ENCODE measurements at places on chromosomes 5 and 9. TPM values are rescaled to one million over a fixed set of nuclear protein-coding genes. Genes with fewer than 3 reads are reported as not detected.

- no peaks in the 10 kb centered on the region for H3K36me3 ChIP-seq
- H3K27me3 ChIP-seq, result no peaks in the 10 kb centered on the region
- H3K4me1 ChIP-seq, result peaks cover 8% of the 10 kb centered on the region
- peak within 1 kb of the TSS; percentile 97 for H3K4me3 ChIP-seq
- DNase-seq, result peak; percentile 99
Observed at GRCh38 chr5:115625579-115626444, at the start of gene TMED7. Gene TMED7, minus strand, starts transcription at chr5:115626036. Its CDS starts 244 bp downstream, at chr5:115625792.

DNA sequence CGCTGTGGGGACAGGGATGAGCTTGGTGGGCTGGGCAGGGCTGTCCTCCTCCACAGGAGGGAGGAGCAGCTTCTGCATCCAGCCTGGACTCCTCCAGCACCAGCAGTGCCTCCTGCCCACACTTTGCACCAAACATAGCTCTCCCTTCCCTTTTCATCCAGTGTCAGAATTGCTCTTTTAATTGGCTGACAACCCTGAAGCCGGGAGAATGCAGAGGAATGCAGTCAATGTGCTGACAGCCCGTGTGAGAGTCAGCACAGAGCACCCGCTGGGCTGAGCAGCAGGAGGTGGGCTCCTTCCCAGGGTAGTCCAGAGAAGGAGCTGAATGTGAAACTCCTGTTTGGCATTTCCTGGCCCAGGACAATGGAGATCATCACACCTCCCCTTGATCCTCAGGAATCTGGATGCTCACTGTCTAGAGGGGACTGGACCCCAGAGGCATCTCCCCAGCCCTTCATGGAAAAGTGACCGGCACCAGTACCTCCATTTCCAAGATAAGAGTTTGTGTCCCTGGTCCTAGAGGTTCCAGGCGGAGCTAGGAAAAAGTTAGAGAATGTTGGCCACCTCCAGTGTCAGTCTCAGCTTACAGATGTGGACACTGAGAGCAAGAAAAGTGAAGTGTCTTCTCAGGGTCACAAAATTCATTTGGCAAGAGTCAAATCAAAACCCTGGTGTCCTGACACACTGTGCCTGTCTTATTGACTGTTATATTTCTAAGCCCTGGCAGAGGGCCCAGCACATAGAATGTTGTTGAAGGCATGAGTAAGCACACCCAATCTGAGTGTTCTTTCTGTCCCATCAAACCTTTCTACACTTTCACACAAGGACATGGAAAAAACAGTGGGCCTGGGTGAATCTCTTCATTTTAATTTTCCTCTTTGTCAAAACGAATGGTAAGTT lies 202.1 kb downstream of the SNX18 start:
- peak overlapping the region; percentile 74 for H3K27ac ChIP-seq
- no peak overlapping the region for H3K4me3 ChIP-seq
- peak; percentile 80 for DNase-seq
- H3K36me3 ChIP-seq, result no peaks in the 10 kb centered on the region
- H3K4me1 ChIP-seq, result peaks cover 9% of the 10 kb centered on the region
- no peaks in the 10 kb centered on the region for H3K27me3 ChIP-seq

DNA sequence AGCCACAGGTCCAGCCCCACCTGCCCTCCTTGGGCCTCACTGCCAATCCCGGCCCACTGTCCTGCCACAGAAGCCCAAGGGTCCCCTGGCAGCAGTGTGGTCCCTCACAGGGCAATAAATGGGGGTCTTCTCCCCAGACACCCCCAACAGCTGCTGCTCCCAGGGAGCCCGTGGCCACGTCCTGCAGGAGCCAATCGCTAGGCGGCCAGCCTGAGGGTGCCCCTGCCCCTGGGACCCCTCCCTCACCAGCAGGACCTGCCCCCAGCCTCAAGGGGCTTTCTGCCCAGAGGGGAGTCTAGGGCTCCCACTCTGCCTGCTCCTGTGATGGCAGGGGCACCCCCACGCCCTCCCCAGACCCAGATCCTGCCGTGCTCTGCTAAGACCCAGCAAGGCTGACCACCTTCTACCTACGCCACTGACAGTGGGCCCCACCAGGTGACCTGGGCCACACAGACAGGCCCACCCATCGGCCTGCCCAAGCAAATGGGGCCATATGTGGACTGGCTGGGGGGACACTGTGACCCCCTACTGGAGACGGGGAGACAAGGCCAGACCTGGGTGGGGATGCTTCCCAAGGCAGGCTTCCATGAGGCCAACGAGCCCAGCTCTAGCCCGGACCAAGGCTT lies 17.0 kb downstream of the NOTCH1 start:
- no peak overlapping the region for H3K4me3 ChIP-seq
- H3K4me1 ChIP-seq, result peaks cover 30% of the 10 kb centered on the region
- no peak for DNase-seq
- H3K27ac ChIP-seq, result no peak overlapping the region
- H3K36me3 ChIP-seq, result no peaks in the 10 kb centered on the region

DNA sequence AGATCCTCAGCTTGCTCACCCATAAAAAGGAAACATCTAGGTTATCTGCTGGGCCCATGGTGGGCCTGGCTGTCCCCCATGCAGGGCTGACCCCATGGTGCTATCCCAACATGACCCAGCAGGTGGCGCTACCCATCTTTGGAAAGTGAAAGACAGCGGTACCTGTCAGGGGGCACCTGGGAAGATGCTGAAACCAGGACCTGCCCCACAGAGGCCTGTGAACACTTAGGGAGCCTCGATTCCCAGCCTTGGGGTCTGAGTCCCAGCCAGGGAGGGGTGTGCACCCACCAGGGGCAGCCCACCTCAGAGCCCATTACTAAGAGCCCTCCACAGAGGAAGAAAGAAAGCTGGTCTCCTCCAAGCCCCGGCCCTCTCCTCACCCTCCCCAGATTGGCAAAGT lies 46.6 kb upstream of the IPPK start:
- DNase-seq, result peak; percentile 68
- peaks cover 36% of the 10 kb centered on the region for H3K36me3 ChIP-seq
- H3K27ac ChIP-seq, result no peak overlapping the region
- H3K4me3 ChIP-seq, result no peak overlapping the region
- no peaks in the 10 kb centered on the region for H3K4me1 ChIP-seq

DNA sequence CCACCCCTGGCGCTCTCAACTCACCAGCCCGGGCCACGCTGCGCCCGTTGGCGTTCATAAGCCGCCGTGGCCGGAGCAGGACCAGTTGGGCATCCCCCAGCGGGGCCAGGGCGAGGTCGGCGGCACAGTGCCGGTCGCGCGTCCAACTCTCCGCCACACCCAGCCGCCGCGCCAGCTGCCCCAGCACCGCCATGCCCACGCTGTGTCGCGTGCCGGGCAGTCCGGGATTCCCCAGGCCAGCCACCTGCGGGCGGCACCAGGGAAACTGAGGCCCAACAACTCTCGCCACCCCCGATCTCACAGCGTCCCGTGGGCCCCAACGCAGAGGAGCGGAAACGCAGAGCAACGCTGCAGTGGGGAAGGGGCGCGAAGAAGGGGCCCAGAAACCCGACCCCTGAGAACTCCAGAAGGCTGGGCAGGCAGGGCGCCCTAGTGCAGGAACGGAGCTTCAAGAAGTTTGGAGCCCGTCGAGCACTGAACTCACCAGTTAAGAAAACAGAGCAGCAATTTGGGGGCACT lies 453 bp downstream of the PTRH1 start:
- peaks cover 10% of the 10 kb centered on the region for H3K4me1 ChIP-seq

GRCh38 chr5:14706615-14707021 lies 42.1 kb downstream of the OTULIN start:
- DNase-seq, result no peak
- H3K36me3 ChIP-seq, result peaks cover 14% of the 10 kb centered on the region
- H3K27ac ChIP-seq, result no peak overlapping the region
- H3K27me3 ChIP-seq, result no peaks in the 10 kb centered on the region

GRCh38 chr5:38466424-38467189 lies 89.8 kb downstream of the LIFR start:
- H3K36me3 ChIP-seq, result no peaks in the 10 kb centered on the region
- H3K4me1 ChIP-seq, result peaks cover 59% of the 10 kb centered on the region
- H3K27ac ChIP-seq, result peak overlapping the region; percentile 29
- peak; percentile 70 for DNase-seq

GRCh38 chr5:175840050-175840841 lies 31.1 kb upstream of the CPLX2 start:
- H3K36me3 ChIP-seq, result no peaks in the 10 kb centered on the region
- no peak overlapping the region for H3K27ac ChIP-seq
- DNase-seq, result no peak

- no peak overlapping the region for H3K27ac ChIP-seq
- DNase-seq, result peak; percentile 67
- no peaks in the 10 kb centered on the region for H3K36me3 ChIP-seq
- H3K27me3 ChIP-seq, result no peaks in the 10 kb centered on the region
- peaks cover 27% of the 10 kb centered on the region for H3K4me1 ChIP-seq
Observed at GRCh38 chr5:142386137-142387023, 61.6 kb upstream of the SPRY4 start.

GRCh38 chr9:105672711-105673234 lies 10.5 kb downstream of the TAL2 start:
- no peaks in the 10 kb centered on the region for H3K4me1 ChIP-seq
- H3K27me3 ChIP-seq, result no peaks in the 10 kb centered on the region
- no peak for DNase-seq
- no peaks in the 10 kb centered on the region for H3K36me3 ChIP-seq

- H3K27ac ChIP-seq, result no peak overlapping the region
- H3K36me3 ChIP-seq, result no peaks in the 10 kb centered on the region
- DNase-seq, result no peak
Observed at GRCh38 chr9:94153905-94154304, 69.6 kb downstream of the PTPDC1 start.

GRCh38 chr9:34479431-34479866 lies 20.8 kb downstream of the DNAI1 start:
- H3K27ac ChIP-seq, result no peak overlapping the region
- no peaks in the 10 kb centered on the region for H3K36me3 ChIP-seq
- H3K4me3 ChIP-seq, result no peak overlapping the region
- no peaks in the 10 kb centered on the region for H3K4me1 ChIP-seq
- no peaks in the 10 kb centered on the region for H3K27me3 ChIP-seq
- no peak for DNase-seq

GRCh38 chr5:128904805-128905567 lies 60.3 kb upstream of the SLC27A6 start:
- H3K36me3 ChIP-seq, result no peaks in the 10 kb centered on the region
- DNase-seq, result peak; percentile 83
- H3K27me3 ChIP-seq, result no peaks in the 10 kb centered on the region
- no peak overlapping the region for H3K4me3 ChIP-seq
- no peaks in the 10 kb centered on the region for H3K4me1 ChIP-seq
- H3K27ac ChIP-seq, result no peak overlapping the region

- no peaks in the 10 kb centered on the region for H3K27me3 ChIP-seq
- DNase-seq, result no peak
- no peaks in the 10 kb centered on the region for H3K36me3 ChIP-seq
- H3K4me3 ChIP-seq, result no peak overlapping the region
- H3K27ac ChIP-seq, result no peak overlapping the region
Observed at GRCh38 chr9:70998962-70999361, 122.5 kb downstream of the TRPM3 start.

DNA sequence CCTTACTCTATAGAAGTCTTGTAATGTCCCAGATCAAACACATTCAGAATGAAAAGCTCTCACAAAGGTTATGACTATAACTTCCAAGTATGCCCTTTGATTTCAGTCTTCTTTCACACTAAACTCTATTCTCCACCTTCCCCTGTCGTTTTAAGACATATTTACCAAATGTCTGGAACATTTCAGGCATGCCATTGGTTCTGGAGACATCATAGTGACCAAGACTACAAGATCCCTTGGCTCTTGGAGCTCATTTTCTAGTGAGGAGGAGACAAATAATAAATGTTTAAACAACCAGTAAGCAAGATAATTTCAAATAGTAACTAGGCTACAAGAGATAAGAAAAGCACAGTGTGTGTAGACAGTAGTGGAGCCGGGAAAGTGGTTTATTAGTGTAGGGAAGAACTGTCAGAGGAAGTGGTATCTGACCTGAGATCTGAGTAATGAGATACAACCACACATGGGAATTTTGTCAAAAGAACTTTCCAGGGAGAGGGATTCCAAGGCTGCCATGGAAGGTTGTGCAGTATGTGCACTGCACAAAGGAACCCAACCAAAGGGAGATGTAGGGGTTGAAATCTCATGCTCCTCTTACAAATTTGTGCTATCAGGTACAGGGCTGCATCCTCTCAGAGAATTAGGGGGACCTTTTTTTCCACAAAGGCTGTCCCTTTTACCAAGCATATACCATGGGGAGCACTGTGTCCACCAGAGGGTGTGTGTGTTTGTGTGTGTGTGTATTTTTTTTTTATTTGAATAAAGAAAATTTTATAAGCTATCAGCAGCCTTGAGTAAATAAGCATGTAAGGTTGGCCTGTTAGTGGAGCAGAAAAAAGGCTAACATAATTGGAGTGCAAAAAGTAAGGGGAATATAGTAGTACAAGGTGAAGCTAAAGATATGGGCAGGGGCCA lies 1279.1 kb upstream of the WWC1 start:
- H3K27me3 ChIP-seq, result no peaks in the 10 kb centered on the region
- no peak for DNase-seq
- no peak overlapping the region for H3K27ac ChIP-seq

DNA sequence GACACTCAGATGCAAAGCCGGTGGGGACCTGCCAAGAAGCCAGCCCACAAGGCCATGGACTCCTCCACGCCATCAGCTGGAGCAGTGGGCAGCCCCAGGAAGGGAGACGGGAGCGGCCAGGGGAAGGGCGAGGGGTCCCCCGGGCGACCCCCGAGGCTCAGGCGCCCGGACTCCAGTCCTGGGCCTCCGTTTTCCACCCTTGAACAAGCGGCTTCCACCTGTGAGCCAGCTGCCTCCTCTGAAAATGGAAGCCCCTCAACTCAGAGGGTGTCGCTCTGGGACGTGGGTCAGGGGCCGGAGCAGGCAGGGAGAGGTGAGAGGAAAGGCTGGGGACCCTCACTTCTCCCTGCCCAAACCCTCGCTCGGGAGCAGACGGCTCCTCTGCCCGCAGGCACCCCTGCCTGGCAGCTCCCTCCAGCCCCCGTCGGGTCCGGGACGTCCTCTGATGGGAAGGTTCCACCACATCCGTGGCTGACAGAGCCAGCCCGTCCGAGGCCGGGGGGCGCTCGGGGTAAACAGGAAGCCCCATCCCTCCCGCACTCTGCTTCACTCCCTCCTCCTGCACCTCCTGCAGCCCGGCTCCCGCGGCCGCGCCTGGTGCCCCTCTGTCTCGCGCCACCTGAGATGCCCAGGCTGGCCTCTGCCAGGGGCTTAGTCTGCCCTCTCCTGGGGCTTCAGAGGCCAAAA lies 3.7 kb upstream of the EGFL7 start:
- peak overlapping the region; percentile 37 for H3K4me3 ChIP-seq
- no peak for DNase-seq
- H3K27ac ChIP-seq, result peak overlapping the region; percentile 71
- no peaks in the 10 kb centered on the region for H3K4me1 ChIP-seq
- no peaks in the 10 kb centered on the region for H3K36me3 ChIP-seq
- H3K27me3 ChIP-seq, result no peaks in the 10 kb centered on the region

- no peak overlapping the region for H3K27ac ChIP-seq
- H3K36me3 ChIP-seq, result no peaks in the 10 kb centered on the region
- no peaks in the 10 kb centered on the region for H3K4me1 ChIP-seq
- DNase-seq, result no peak
Observed at GRCh38 chr9:17013010-17013409, 121.8 kb upstream of the CNTLN start.

The NEUROG1 gene
- polyA plus RNA-seq, result not detected

The PTCD2 gene
- 3.8 TPM for polyA plus RNA-seq

The LRRC19 gene
- 0.02 TPM for polyA plus RNA-seq

The MYOZ3 gene
- polyA plus RNA-seq, result 0.40 TPM

The CCL21 gene
- 140 TPM for polyA plus RNA-seq

The NR2F1 gene
- polyA plus RNA-seq, result 59.3 TPM

The CBY3 gene
- 0.22 TPM for polyA plus RNA-seq

The PCDHB16 gene
- 1.0 TPM for polyA plus RNA-seq
